ENCODE measurements at places on chromosomes 11 and 22.
A peak's percentile ranks its signal among the peaks of the same experiment; 100 is the strongest.

- DNase-seq: no peak
Observed at GRCh38 chr11:111229604-111230003, 15.9 kb upstream of the POU2AF2 start.

DNA sequence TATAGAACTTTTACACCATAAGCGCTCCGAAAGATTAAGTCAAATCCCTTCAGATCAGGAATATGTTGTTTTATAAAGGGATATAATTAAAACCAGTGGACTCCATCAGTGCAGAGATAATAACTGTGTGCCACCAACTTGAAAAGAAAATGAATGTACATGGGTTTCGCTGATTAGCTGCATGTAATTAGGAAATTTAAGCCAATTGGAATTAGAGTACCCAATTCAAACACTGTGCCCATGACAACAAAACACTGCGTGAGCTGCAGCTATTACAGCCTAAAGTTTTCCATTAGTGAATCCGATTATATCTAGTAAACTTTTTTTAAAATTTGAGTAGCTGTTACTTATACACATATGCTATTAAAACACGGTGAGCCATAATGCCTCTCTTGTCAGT, 392.3 kb upstream of the ARHGAP42 start:
- no peak for DNase-seq

DNA sequence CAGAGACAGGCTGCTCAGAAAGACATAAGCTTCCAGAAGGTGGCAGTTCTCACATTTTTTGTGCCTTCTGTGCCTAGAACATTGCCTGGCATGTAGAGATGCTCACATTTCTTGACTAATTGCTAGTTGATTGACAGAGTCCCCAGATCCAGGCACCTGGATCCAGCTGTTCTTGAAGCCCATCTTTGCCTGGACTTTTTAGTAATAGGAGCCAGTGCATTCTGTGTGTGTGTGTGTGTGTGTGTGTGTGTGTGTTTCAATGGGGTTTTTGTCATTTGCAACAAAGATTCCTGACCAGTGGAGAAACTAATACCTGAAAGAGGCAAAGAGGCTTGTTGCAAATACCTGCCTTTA, 15.1 kb downstream of the MRGPRF start:
- no peak for DNase-seq

GRCh38 chr11:37721485-37721884, 1123.4 kb upstream of the RAG2 start:
- no peak for DNase-seq

DNA sequence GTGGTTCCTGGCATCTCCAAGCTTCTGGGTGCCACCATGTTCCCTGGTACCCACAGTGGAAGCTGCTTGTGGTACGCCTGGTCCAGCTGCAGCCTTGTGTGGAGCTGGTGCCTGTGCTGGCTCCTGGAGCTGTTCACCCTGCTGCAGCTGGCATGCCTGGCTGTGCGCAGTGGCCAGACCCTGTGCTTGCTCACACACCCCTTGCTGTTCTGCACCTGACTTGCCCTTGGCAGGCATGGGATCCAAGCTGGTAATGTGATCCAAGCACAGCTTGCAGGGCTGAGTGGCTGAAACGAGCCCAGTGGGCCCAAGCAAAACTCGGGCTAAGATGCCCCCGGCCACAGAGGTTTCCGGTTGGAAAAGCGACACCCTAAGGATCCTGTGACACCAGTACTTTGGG, 104.7 kb upstream of the CLMP start:
- DNase-seq: no peak

GRCh38 chr22:35938226-35938625, 90.4 kb downstream of the RBFOX2 start:
- DNase-seq: no peak

- DNase-seq: no peak
Observed at GRCh38 chr11:45726493-45727054, 61.2 kb upstream of the CHST1 start.

DNA sequence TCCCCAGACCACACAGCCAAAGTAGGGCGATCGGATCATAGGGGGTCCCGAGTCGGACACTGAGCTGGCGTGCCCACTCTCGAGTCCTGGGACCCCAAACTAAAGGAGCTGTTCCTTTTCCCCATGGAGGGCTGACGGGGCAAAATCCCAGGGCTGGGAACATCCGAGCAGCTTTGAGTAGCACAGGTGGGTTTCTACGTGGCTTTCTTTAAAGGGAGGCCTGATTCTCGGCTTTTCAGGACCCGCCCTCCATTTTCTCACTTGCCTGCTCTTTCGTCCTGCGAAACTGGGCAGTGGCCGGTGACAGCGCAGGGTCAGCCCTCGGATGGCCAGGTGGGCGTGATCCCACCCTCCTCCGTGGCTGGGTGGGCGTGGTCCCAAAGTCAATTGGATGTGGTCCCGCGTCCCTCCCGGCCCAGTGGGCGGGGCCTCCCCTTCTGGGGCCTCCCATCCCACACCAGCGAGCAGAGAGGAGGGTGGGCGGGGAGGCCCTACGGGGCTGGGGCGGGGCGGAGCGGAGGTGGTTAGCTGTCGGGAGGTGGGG, 17.5 kb upstream of the TXNRD2 start:
- no peak for DNase-seq

- no peak for DNase-seq
Observed at GRCh38 chr22:44452531-44453420, 45.3 kb downstream of the RTL6 start.

GRCh38 chr11:35892166-35892565, 51.7 kb upstream of the LDLRAD3 start:
- DNase-seq: no peak

DNA sequence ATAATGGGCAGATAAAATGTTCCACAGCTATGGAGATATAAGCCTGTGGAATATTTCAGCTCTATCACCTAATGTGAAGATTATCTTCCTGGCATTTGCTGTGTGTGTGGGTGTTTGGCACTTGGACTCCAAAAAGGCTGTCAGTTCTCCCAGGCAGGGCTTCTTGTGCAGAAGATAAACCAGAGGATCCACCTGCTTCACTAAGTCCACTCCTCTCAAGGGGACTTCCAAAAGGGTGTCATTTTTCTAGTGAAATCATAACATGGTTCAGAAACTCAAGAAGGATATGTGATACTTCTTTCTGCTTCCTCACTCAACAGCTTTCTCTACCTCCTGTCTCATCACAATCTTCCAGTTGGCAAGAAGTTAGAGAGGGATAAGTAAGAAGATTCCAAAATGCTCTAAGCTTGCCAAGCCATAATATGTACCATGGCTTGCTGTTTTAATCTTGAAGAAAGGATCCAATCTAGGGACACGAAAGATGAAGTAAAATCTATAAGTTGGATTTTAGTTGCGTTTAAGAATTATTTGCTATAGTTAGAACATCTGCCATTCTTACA, 206.2 kb upstream of the MTMR2 start:
- DNase-seq: no peak

GRCh38 chr22:23137905-23138561, 3.8 kb downstream of the RSPH14 start:
- peak; percentile 37 for DNase-seq

- no peak for DNase-seq
Observed at GRCh38 chr11:35029979-35030682, 108.8 kb upstream of the CD44 start.

- DNase-seq: no peak
Observed at GRCh38 chr11:128579798-128580504, 7.4 kb downstream of the ETS1 start.

GRCh38 chr11:119100994-119101758, 477 bp downstream of the DPAGT1 start:
- DNase-seq: no peak

- no peak for DNase-seq
Observed at GRCh38 chr22:45014654-45015053, 4.8 kb upstream of the PHF21B start.

DNA sequence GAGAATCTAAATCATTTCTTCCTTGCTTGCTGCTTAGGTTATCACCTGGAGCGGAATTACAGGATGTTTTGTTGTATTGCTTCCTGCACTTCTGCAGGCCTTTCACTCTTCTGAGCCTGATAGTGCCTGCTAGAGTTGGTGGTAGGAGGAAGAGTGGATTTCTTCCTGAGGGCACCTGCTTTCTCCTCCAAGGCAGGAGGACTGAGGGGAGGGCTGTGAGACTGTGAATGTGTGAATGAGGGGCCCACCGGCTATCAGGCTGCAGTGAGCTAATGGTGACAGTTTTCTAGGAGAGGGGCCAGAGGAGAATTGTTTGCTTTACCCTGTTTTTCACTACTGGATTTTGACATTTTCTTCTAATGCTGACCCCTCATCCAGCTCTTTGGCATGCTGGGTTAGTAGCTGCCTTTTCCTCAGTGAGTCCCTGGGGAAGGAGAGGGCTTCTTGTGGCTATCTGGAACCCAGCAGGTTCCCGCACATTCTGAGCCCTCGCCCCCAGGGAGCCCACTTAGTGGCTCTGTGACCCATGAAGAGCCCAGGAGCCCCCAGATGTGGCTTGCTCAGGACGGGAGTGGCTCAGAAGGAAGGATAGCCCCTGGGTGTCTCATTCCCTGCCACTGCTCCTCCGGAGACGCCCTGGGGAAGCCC, 39.1 kb downstream of the DIXDC1 start:
- DNase-seq: no peak

DNA sequence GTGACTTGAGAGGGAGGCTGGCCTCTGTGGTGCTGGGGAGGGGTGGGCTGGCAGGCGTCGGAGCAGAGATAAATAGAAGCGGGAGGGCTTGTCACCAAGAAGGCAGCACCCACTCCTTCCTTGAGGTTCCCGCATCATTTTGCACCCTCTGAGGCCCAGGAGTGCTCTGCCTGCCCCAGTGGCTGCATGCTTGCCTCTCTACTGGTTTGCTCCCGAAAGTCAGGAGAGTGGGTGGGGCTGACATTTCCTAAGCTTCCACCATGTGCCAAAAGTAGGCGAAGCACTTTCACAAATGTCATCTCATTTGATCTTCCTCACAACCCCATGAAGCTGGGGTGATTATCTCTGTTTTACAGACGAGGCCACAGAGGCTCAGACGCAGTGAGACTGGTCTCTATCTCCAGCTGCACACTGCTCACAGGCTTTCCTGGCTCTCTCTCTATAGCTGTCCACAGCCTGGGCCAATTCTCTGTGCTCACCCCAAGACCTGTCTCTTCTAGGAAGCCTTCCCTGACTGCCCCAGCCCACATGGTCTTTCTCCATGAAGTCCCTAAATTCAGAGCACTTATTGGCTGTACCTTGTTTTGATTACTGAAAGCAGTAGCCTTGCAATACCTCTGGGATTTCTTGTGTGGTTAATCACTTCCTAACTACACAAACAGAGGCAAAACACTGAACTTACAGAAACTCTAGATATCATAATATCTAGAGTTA, 2.6 kb upstream of the UCP3 start:
- peak; percentile 8 for DNase-seq

DNA sequence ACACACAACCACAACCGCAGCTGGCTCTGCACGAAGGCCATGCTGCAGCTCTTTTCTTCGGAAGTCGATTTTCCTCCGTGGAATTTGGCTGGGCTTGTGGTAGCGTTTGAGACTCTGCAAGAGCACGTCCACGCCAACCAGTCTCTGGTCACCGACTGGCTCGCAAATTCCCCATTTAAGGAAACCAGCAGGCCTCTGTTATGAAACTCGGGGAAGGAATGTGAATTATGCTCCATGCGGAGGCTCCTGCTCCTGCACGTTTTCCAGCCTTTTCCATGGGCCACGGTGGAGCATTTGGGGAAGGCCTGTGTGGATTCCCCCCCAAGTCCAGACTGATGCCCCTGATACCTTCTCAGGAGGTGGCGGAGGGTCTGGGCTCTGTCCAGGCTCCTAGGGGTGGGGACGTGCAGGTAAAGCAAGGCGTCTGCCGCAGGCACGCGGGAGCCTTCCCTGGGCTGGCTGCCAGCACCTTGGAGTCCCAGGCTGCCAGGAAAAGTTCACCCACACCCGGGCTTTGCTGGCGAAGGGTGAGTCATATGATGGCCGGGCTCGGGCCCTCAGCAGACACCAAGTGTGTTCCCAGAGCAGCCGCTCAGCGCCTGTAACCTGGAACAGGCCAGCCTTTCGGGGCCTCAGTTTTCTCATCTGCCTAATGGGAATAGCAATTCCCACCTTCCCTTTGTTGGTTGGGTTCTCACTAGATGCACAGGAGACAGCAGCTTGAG, 41.9 kb downstream of the LRP5 start:
- DNase-seq: no peak

GRCh38 chr11:89443361-89444322, 47.5 kb downstream of the NOX4 start:
- DNase-seq: no peak

- no peak for DNase-seq
Observed at GRCh38 chr11:69307421-69307820, 13.5 kb downstream of the MYEOV start.

DNA sequence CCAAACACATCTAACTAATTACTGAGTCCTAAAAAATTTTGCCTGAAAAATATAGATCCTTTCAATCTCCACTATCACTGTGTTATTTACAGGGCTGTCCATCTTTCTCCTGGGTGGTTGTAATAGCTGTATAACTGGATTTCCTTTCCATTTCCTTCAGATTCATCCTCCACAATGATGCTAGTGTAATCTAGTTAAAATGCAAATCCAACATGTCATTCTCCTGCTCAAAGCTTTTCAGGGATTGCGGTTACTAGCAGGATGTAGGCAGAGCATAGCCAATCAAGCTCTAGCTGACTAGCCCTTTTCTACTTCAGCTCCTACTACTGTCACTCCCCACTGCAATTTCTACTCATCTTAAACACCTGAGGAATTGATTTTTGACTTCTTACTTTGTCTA, 283.0 kb downstream of the RAB38 start:
- no peak for DNase-seq

DNA sequence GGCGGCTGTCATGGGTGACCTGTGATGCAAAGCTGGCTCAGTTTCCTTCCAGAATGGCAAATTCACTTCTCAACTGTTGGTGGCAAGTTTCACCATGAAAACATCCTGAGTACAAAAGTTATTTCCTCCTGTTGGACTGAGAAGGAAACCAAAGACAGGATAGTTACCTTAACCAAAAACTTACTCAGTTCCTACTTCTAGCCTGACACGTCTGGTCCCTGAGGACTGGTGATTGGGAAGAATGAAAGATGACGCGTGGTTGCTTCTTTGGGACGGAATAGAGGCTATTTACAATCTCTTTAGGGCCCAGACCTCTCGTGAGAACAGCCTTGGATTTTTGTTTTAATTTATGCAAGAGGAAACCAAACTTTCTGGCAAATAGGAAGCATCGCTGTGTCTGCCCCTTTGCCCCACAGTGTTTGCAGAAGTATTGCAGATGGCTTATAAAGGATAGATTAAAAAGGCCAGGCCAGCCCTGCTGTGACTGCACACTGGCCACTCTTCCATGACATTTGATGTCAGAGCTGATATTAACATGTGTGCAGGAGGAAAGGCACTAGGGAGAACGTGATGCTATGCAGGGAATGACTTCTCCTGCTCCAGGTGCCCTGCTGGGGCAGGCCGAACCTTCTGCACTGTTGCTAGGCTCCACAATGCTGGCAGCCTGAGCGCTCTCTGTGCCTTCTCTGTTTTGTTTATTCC, 7.6 kb downstream of the VPS26B start:
- no peak for DNase-seq
